LHCN-M2 (cell line): ENCODE measurements at places on chromosomes 7 and 10.

DNA sequence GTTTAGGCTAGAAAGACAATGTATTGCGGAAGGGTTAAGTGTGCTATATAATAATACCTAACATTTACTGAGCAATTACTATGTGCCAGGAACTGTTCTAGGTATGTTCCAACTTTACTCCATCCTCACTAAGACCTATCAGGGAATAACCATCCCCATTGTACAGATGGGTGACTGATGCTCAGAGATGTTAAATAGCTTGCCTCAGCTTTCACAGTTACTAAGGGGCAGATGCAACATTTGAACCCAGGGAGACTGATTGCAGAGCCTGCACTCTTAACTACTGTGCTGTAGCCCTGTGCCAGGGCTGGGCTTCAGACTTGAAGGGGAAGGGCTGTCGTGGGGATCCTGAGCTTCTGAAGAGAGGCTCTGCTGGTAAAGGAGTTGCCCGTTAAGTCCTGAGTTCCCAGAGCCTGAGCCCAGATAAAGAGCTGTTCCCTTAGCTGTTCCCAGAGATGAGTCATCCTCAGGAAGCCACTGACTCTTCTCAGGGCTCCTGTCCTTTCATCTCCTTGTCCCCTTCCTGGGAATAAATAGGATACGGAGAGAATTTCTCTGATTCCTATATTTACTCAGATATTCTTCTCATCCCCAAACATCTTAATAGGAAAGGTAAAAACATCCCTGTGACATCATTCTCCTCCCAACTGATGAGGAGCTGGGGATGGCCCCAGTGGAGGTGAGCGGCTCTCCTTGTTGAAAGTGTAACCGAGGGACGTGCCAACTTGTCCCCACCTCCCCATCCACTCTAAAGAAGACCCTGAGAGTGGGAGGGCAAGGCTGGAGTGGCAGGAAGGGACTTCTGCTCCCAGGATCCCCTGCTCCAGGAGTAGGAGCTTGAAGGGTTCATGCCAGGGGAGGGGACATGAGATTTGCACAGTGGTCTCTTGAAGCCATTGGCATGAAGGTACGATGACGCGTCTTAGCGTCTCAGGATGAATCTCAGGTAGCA lies 28.0 kb upstream of the HABP2 start:
- DNase-seq, result no peak

GRCh38 chr7:73549176-73549575 lies 8.3 kb downstream of the BCL7B start:
- DNase-seq, result no peak

DNA sequence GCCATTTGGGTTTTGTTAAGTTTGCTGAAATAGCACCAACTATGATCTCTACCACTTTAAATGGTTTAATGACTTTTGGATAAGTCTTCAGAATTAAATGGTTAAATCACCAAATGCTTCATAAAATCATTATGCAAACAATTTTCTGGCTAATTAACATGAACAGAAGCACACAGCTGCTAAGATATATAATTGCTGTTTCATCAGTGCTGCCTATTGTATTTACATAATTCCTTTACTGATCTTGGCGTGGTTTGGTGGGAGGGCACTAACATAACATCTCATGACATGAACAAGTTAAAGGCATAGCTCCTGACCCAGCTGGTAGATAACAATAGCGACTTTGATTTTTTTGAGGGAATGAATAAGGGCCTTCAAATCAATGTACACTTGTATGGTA lies 94.1 kb downstream of the FZD1 start:
- DNase-seq, result no peak

DNA sequence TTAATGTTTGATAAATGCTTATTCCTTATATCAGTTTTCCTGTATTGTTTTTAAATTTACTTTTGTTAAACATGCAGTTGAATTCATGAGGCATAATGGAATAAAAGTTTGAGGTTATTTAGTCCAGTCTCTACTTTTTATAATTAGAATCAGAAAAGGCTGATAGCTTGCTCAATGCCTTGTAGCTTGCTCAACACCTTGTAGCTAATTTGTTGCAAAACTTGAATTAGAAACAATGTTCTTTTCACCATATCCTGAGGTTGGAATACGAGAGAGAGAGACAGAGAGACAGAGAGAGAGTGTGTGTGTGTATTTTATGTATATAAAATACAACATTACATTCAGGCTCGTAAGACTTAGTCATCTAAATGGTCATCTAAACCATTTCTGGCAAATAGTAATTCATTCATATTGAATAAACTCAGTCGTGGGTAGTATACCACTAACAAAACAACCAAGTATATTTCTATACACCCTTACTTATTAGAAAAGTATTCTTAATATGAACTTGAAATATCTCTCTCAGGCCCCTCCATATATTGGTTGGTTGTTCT lies 243.5 kb downstream of the ADK start:
- DNase-seq, result no peak

DNA sequence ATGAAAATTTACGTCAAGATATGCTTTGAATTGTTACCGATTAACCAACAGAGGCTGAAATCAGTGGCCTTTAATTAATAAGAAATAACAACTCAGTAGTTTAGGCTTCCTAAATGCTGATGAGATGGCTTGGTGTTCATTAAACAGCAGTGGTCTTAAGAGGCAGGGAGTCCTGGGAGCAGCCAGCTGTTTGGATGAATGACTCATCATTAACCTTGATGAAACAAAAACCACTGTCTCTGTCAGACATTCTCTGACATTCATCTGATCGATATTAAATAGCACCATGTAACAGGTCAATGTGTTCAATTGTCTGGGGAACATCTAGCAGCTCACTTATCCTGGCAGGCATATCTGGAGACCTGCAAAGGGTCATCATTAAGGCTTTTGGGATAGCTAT lies 234.2 kb upstream of the LRRN3 start:
- DNase-seq, result peak; percentile 10

DNA sequence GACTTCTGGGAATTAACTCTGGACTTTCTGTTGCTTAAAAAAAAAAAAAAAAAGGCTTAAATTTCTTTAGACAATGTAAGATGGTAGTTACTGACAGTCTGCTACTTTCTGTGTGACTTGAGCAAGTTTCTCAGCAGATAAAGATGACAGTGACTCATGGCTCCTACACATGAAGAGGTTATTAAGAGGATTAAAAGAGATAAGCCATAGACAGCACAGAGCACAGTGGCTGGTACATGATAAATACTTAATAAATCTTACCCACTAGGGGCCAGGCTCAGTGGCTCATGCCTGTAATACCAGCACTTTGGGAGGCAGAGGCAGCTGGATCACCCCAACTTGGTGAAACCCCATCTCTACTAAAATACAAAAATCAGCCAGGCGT lies 174.8 kb downstream of the JAZF1 start:
- DNase-seq, result no peak

DNA sequence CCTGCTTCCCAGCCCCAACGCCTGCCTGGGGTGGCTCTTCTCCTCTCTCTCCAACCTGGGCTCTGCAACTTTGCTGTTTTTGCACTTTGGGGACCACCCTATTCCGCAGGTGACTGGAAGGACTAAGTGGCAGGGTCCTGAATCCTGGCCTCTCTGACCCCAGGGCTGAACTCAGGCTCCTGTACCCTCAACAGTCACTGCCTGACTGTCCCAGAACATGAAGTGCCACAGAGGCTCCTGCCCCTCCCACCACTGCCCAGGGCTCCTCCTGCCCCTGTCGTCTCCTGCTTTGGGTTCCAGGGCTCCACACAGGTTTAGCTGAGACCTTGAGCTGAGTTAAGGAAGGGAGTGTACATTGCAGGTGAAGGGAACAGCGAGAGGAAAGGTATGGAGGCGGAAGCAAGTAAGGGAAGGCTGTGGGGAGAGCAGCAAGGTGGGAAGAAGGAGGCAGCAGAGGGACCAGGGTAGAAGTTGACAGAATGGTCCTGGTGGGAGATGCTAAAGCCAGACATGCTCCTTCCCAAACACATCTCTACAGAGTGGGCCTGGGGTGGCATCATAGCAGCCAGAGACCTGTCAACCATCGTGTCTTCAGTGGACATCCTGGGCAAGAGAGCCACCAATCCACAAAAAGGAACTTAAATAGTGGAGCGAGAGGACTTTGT lies 5.7 kb upstream of the GRID1 start:
- no peak for DNase-seq

- DNase-seq, result no peak
These were observed 17.3 kb downstream of the DIP2C start for GRCh38 chr10:672203-672602.

GRCh38 chr7:130441408-130441869 lies 623 bp upstream of the CEP41 start:
- DNase-seq, result peak; percentile 83

- DNase-seq, result peak; percentile 76
These were observed 24.8 kb downstream of the INPP5F start for GRCh38 chr10:119750391-119751230.

DNA sequence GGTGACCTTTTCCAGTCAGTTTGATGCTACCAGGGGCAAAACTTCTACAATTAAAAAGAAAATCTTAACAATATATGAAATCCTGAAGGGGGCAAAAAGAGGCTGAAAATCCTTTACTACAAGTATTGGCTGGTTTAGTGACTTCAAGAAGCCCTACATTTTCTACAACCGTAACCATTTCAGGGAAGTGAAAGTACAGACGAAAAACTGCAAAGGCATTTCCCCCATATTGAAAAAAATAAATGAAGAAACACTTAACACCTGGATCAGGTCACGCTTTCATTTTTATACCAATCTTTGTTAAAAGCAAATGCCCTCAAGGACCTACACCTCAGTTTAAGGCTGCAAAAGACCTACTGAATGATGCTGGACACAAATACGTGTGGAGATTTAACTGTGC lies 38.6 kb downstream of the IL6 start:
- DNase-seq, result no peak

DNA sequence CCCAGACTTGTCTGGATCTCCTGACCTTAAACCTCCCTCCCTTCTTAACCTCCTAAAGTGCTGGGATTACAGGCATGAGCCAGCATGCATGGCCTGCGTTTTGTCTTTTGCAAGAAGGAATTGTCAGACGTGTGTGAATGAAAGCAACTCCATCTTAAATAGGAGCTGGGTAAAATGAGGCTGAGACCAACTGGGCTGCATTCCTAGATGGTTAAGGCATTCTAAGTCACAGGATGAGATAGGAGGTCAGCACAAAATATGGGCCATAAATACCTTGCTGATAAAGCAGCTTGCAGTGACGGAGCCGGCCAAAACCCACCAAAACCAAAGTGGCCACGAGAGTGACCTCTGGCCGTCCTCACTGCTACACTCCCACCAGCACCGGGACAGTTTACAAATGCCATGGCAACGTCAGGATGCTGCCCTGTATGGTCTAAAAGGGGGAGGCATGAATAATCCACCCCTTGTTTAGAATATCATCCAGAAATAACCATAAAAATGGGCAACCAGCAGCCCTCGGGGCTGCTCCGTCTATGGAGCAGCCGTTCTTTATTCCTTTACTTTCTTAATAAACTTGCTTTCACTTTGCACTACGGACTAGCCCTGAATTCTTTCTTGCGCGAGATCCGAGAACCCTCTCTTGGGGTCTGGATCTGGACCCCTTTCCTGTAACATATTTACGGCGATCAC lies 41.2 kb upstream of the SDK1 start:
- DNase-seq, result peak; percentile 64

GRCh38 chr7:66840316-66840715 lies 80.7 kb upstream of the TMEM248 start:
- no peak for DNase-seq

DNA sequence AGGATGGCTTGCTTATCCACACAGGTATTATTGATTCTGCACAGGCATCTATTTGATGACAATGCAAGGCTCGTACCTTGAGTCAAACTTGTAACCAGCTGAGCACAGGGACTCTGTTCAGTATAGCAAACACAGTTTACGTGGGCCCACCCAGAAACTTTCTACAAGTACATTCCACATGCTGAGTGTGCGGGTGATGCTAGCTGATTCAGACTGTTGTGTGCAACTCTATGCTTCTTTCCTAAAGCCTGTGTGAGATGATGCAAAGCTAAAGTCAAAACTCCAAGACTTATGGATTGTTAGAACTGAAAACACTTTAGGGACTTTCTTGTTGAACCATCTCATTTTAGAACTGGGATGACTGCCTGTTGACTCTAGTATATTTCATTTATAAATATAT lies 21.5 kb upstream of the CALD1 start:
- no peak for DNase-seq

GRCh38 chr7:113085781-113086390 lies 741 bp downstream of the GPR85 start:
- DNase-seq, result peak; percentile 56

DNA sequence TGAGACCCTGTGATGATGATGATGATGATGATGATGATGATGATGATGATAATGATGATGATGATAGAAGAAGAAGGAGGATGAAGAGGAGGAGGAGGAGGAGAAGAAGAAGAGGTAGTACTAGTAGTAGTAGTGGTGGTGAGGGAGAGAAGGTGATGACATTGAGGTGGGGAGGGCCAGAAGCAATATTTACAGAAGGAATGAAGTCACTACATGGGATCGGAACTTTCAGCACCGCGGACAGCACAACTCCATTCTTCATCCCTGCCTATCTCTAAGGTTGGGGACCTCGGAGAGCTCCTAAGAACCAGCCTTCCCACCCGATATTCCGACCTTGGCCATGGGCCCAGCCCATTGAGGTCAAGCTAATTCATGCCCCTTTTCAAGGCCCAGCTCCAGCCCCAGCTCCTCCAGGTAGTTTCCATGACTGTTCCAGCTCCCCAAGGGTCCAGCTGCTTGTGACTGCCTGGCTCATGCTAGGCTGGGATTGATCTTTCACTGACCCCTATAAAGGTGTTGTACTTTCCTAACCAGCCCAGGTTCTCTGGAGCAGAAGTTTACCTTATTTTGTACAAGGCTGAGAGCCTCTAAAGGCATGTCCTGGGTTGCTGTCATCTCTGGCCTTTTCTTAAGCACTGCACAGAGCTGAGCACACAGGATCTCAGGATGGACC lies 10.3 kb downstream of the CRHR2 start:
- peak; percentile 76 for DNase-seq

GRCh38 chr7:54985426-54986330 lies 33.1 kb upstream of the EGFR start:
- peak; percentile 100 for DNase-seq

DNA sequence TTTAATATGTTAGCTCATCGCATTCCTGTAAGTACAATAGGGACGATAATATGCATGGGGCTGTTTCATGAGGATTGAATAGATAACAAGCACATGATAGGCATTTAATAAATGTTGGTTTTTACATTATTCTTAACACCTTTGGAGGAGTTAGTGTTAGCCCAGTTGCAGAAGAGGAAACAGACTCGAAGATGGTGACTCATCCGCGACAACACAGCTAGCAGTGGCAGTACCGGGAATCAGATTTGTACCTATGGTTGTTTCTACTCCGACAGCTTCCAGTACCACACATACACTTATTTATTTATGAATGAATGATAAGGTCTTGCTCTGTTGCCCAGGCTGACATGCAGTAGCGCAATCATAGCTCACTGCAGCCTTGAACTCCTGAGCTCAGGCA lies 2.9 kb downstream of the LRMDA start:
- no peak for DNase-seq
